ENCODE measurements at places on chromosomes 13 and 19.

- no peak for DNase-seq
Observed at GRCh38 chr19:35870798-35871197, 2.4 kb downstream of the APLP1 start.

- no peak for DNase-seq
Observed at GRCh38 chr13:46565808-46566750, 13.1 kb downstream of the LRCH1 start.

DNA sequence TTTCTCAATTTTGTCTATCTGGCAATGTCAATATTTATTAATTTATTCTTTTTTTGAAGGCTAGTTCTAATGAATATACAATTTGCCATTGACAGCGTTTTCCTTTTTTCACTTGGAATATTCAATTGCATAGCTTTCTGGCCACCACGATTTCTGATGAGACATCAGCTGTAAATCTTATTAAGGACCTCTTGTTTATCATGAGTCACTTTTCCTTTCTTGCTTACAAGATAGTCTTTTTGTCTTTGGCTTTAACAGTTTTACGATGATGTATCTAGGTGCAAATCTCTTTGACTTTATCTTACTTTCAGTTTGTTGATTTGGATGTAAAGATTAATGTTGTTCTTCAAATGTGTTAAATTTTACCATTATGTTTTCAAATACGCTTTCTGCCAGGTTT lies 991.6 kb upstream of the SLC10A2 start:
- no peak for DNase-seq

GRCh38 chr13:27203186-27203585 lies 31.6 kb upstream of the USP12 start:
- no peak for DNase-seq

- DNase-seq = no peak
Observed at GRCh38 chr19:20414120-20414519, 151.5 kb downstream of the ZNF737 start.

DNA sequence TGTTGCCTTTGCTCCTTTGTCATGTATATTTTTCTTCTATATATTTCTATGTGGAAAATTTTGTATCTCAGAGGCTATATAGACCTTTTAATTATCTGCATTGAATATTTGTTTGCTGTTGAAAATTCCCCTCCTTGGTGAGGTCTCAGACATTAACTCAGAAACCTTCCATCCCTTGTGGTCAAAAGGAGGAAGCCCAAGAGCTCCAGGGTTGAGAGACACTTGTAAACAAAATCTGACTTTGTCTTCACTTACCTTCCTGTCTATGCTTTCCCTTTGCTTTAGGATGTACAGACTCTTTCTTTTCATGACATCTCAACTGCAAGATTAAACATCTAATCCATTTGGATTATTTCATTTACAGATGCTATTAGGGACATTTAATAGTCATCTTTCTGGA lies 157.5 kb downstream of the PCDH20 start:
- DNase-seq = no peak

DNA sequence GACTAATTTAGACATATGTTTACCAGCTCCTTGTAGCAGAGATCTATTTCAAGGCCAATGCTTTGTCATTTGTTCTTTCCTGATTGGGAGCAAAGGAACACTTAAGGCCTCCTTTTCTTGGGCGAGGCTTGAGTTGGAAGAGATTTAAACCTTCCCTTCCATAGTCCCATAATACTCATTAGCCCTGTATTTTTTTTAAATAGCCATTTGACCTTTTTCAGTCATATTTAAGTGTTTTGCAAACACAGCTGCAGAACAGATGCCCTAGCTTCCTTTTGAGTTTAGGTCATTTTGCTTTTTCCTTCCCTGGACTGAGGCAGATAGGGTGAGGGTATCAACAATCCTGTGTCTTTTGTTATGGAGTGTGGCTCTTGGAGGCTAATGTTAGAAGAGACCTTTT lies 198.3 kb downstream of the NBEA start:
- no peak for DNase-seq

GRCh38 chr13:40662866-40663265 lies 3.6 kb downstream of the FOXO1 start:
- no peak for DNase-seq

DNA sequence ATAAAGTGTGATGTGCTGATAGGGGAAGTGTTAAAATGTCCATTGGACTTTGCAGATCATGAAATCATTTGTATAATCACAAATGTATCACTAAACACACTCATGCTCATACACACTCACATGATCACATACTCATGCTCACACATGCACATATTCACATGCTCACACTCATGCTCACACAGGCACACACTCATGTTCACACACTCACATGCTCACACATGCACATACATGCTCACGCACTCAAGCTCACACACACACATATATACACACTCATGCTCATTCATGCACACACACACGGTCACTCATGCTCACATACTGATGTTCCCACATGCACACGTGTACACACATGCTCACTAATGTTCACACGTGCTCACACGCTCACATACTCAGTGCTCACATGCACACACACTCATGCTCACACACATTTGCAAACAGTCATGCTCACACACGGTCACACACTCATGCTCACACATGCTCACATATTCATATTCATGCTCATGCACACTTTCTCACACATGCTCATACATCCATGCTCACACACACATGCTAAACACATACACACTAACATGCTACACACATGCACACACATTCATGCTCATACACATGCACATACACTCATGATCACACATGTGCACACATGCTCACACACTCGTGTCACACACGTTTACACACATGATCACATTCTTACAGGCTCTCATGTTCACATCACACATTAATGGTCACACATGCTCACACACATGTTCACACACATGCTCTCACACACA lies 116.7 kb upstream of the GJB6 start:
- DNase-seq = no peak

DNA sequence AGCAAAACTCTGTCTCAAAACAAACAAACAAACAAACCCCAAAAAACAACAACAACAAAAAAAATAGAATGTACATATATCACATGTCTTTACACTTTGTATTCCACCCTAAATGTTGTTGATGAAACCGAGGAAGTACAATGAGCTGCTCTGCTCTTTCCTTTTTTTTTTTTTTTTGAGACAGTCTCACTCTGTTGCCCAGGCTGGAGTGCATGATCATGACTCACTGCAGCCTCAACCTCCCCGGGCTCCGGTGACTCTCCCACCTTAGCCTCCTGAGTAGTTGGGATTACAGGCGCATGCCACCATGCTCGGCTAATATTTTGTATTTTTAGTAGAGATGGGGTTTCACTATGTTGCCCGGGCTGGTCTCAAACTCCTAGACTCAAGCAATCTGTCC lies 30.6 kb upstream of the LRP3 start:
- DNase-seq = no peak

DNA sequence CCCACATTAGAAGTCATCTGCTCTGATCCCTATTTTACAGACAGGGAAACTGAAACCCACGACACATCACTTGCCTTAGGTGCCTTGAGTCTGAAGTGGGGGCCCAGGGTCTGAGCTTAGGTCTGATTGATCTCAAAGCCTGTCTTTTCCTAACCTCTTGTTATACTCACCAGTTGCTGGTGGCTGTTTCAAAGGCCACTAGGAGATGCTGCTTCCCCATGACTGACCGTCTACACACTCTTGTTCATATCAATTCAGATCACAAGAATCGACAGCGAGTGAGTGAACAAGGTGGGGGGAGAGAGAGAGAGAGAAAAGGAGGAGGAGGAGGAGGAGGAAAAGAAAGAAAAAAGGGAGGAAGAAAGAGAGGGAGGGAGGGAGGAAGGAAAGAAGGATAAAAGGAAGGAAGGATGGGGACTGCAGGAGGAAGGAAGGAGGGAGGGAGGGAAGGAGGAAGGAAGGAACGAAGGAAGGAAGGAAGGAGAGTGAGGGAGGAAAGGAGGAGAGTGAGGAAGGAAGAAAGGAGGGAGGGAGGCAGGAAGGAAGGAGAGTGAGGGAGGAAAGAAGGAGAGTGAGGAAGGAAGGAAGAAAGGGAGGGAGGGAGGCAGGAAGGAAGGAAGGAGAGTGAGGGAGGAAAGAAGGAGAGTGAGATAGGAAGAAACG lies 3.3 kb downstream of the OR10H1 start:
- no peak for DNase-seq

GRCh38 chr19:2678044-2678671 lies 24.3 kb downstream of the GNG7 start:
- no peak for DNase-seq

All from hypothalamus (tissue), 51 donors.